Sigmoid colon (tissue), 7 donors: ENCODE measurements at places on chromosomes 5 and 9. TPM values are rescaled to one million over a fixed set of nuclear protein-coding genes. Genes with fewer than 3 reads are reported as not detected.
A peak's percentile ranks its signal among the peaks of the same experiment; 100 is the strongest.

The AQP7 gene
- 8.6 TPM for total RNA-seq

The GABRA6 gene
- total RNA-seq, result not detected

The DMGDH gene
- total RNA-seq, result 1.8 TPM

The LEAP2 gene
- total RNA-seq, result 0.54 TPM

The ZNF879 gene
- total RNA-seq, result 3.7 TPM

The UBQLN1 gene
- total RNA-seq, result 113 TPM

The HAVCR1 gene
- not detected for total RNA-seq

The PTGDS gene
- total RNA-seq, result 28.5 TPM

The NMUR2 gene
- not detected for total RNA-seq

The MYMK gene
- not detected for total RNA-seq

The HMHB1 gene
- not detected for total RNA-seq

The SNCB gene
- total RNA-seq, result 2.2 TPM

The MCC gene
- total RNA-seq, result 9.1 TPM

GRCh38 chr5:160923411-160923810 is 71.4 kb upstream of the ATP10B start:
- no peak overlapping the region for H3K4me3 ChIP-seq
- no peak overlapping the region for H3K27ac ChIP-seq
- H3K36me3 ChIP-seq, result no peaks in the 10 kb centered on the region
- DNase-seq, result no peak
- peaks cover 10% of the 10 kb centered on the region for H3K4me1 ChIP-seq

DNA sequence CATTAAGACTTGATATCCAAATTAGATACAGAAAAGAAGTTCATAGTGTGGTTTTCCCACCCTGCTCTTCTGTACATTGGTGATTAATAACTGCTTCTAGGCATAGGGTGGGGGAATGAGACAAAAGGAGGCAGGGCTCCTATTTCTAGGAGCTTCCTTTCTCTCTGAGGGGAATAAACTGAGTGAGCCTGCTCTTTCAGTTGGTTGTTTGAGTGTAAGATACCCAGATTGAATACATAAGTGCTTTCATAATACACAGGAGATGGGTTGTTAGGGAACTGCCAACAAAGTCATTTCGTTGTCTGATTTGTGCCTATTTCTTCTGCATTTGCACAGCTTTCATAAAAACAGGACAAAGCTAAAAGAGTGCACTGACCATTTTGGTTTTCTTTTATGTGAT is 48.9 kb upstream of the TTC23L start:
- H3K36me3 ChIP-seq, result no peaks in the 10 kb centered on the region
- no peaks in the 10 kb centered on the region for H3K27me3 ChIP-seq
- H3K27ac ChIP-seq, result no peak overlapping the region

- no peak overlapping the region for H3K4me3 ChIP-seq
- H3K36me3 ChIP-seq, result no peaks in the 10 kb centered on the region
- no peak for DNase-seq
- no peaks in the 10 kb centered on the region for H3K4me1 ChIP-seq
Measured at GRCh38 chr5:73912821-73913271, 286.9 kb downstream of the ARHGEF28 start.

DNA sequence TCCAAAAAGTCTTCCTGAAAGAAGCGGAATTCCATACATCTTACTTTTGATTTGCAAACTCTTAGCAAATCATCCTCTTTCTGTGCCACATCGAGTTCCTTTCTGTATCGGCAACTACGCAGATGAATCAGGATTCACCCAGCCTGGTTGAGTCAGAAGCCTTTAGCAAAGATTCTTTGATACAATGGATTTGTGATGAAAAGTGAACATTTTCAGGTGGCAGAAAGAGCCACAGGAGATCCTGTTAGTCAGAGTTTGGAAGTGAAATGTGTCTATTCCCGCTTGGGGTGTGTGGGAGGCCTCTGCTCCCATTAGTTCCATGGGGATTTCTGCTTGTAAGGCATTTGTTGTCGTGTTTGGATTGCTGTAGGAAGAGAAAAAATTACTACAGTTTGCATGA is 351.8 kb upstream of the WWC1 start:
- H3K27me3 ChIP-seq, result no peaks in the 10 kb centered on the region
- H3K36me3 ChIP-seq, result no peaks in the 10 kb centered on the region
- H3K4me3 ChIP-seq, result no peak overlapping the region
- H3K4me1 ChIP-seq, result peaks cover 22% of the 10 kb centered on the region
- H3K27ac ChIP-seq, result no peak overlapping the region

DNA sequence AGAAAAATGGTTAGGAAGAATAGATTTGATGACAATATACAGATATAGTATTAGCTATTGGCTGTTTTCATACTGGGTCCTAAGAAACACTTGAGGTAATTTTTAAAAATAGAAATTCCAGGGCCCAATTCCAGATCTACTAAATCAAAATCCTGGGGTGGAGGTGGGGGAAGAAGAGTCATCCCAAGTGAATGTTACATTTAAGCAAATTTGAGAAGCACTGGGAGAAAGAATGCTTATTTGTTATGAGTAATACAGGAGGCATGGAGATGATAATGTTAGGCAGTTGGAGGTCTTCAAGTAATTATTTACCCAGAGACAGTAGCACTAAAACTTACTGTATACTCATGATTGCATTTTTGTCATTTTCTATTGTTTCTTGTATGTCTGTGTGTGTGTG is 93.0 kb upstream of the DAB2 start:
- no peak overlapping the region for H3K27ac ChIP-seq
- no peaks in the 10 kb centered on the region for H3K36me3 ChIP-seq
- no peak for DNase-seq

DNA sequence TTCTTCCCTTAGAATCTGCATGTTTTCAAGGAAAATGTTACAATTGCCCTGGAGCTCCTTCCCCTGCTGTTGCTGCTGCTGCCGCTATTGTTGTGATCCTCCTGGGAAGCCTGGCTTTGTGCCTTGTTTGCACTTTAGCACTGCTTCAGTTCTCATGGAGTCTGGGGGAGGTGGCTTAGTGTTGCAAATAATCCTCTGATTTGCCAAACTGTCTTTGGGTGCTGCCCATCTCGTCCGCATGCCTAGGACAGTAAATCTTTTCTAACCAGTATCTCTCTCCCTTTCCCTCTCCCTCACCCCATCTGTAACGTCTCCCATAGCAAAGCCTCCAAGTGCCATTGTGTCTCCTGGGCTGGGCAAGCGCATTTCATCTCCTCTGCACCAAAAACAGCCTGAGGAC is 30.3 kb downstream of the FAM240B start:
- H3K4me3 ChIP-seq, result no peak overlapping the region
- H3K4me1 ChIP-seq, result peaks cover 10% of the 10 kb centered on the region
- H3K27me3 ChIP-seq, result no peaks in the 10 kb centered on the region
- no peak for DNase-seq

- H3K27me3 ChIP-seq, result no peaks in the 10 kb centered on the region
- no peak overlapping the region for H3K4me3 ChIP-seq
- no peaks in the 10 kb centered on the region for H3K4me1 ChIP-seq
- no peaks in the 10 kb centered on the region for H3K36me3 ChIP-seq
- no peak overlapping the region for H3K27ac ChIP-seq
Measured at GRCh38 chr9:121220996-121221663, 19.5 kb upstream of the RAB14 start.

- DNase-seq, result no peak
- no peaks in the 10 kb centered on the region for H3K4me1 ChIP-seq
- H3K36me3 ChIP-seq, result no peaks in the 10 kb centered on the region
Measured at GRCh38 chr5:93346301-93346700, 234.7 kb downstream of the NR2F1-AS1 start.

GRCh38 chr9:12403721-12404120 is 289.5 kb upstream of the TYRP1 start:
- no peak for DNase-seq
- no peaks in the 10 kb centered on the region for H3K4me1 ChIP-seq
- H3K4me3 ChIP-seq, result no peak overlapping the region
- no peaks in the 10 kb centered on the region for H3K27me3 ChIP-seq
- H3K36me3 ChIP-seq, result no peaks in the 10 kb centered on the region

DNA sequence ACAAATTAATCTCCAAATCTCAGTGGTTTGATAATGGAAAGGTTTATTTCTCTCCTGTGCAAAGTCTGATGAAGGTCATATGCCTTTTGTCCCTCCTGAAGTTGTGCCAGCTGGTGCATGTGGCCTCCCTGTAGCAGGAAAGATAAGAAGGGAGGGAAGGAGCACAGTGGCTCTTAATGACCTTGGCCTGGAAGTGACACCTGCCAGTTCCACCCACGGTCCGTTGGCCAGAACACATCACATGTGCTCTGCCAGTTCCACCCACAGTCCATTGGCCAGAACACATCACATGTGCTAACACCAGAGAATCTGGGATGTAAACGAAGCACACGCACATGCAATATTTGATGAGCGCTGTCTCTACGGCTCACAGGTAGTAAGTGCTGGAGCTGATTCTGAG is 130.9 kb downstream of the DOCK2 start:
- H3K36me3 ChIP-seq, result no peaks in the 10 kb centered on the region
- DNase-seq, result no peak
- no peak overlapping the region for H3K4me3 ChIP-seq

DNA sequence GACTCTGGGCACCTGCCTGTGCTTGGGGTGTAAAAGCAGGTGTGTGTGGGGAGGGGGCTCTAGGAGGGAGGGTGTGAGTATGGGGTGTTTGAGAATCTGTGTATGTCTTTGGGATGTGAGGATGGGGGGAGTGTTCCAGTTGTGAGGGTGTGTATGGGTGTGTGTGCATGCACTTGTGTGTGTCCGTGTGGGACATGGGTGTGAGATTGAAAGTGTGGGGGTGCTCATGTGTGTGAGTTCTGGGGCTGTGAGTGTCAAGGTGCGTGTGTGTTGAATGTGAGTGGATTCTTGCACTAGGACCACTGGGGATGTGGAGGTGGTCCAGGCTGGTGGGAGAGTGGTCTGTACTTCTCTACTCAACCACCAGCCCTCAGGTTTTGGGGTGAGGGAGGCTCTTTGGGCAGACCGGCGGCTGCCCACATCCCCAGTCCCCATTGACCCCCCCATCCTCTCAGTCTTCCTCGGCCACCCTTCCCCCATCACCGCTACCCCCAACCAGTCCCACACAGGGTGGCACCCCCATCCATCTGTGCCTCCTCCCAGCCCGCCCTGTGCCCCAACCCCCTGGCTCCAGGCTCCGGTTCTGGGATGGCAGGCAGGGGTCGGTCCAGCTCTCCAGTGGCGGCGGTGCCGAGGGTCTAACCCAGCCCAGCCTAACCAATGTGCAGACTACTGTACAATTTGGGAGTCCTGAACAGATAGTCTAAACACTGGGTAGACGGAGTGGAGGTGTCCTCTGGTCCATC is 31.5 kb downstream of the GOLGA2 start:
- no peak for DNase-seq
- H3K4me1 ChIP-seq, result peaks cover 15% of the 10 kb centered on the region
- H3K4me3 ChIP-seq, result peak overlapping the region; percentile 34
- H3K36me3 ChIP-seq, result no peaks in the 10 kb centered on the region

DNA sequence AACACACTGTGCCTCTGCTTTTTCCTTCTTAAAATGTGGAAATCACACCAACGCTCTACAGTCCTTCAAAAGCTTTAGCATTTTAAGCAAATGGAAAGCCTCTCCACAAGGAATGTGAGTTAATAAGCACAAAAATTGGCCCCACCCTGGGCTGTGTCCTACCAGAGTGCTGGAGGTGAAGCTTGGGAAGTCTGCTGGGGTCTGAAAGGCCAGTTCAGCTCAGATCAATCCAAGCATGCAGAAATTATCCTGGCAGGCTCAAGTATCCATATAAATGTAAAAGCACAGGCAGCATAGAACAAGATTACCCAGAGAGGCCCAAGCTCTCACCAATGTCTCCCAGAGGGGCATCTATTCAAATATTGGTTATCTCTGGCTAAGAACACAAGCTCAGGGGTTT is 98.5 kb downstream of the ESM1 start:
- no peak for DNase-seq
- H3K36me3 ChIP-seq, result no peaks in the 10 kb centered on the region
- peaks cover 12% of the 10 kb centered on the region for H3K4me1 ChIP-seq

DNA sequence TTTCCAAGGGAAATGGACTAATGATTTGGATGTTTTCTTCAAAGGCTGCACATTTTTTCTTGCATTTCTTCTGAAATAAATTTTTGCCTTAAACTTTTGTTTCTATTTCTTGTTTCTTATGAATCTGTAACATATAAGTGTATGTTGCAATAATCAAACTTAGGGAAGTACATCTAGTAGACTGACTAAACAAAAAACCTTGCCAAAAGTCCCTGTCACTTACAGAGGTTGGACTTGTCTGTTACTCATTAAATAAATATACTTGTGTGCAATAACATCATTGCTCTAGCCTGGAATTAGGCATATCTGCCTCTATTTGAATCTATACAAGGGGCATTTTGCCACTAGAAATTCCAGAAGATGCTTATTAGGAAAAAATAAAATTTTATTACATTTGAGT is 56.6 kb downstream of the C6 start:
- no peak for DNase-seq
- H3K4me1 ChIP-seq, result no peaks in the 10 kb centered on the region
- H3K36me3 ChIP-seq, result no peaks in the 10 kb centered on the region
- H3K27ac ChIP-seq, result no peak overlapping the region
- H3K27me3 ChIP-seq, result no peaks in the 10 kb centered on the region
- H3K4me3 ChIP-seq, result no peak overlapping the region

- no peaks in the 10 kb centered on the region for H3K27me3 ChIP-seq
- H3K27ac ChIP-seq, result no peak overlapping the region
- H3K4me1 ChIP-seq, result no peaks in the 10 kb centered on the region
- no peak for DNase-seq
- H3K4me3 ChIP-seq, result no peak overlapping the region
- H3K36me3 ChIP-seq, result no peaks in the 10 kb centered on the region
Measured at GRCh38 chr5:18992264-18992663, 995.7 kb downstream of the CDH18 start.

- no peaks in the 10 kb centered on the region for H3K27me3 ChIP-seq
- H3K4me1 ChIP-seq, result no peaks in the 10 kb centered on the region
- H3K4me3 ChIP-seq, result no peak overlapping the region
- H3K27ac ChIP-seq, result no peak overlapping the region
Measured at GRCh38 chr5:38765399-38765861, 80.4 kb upstream of the OSMR start.

DNA sequence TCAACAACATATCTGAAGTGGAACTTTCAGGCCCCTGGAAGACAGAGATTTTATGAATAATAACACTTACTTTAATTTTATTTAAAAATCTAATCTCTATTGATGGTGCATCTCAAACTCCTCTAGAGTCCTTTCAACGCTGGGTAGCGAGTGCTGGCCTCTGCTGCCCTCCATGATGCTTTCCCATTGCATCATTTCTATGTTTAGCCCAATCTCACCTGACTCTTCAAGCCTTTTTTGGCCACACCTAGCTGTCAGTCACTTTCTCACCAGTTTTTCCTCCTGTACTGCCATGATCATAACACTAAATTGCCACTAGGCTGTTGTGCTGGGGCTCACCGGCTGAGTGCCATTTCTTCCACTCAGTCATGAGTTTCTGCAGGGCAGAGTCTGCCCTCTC is 396.1 kb upstream of the DAP start:
- H3K27me3 ChIP-seq, result no peaks in the 10 kb centered on the region
- H3K27ac ChIP-seq, result no peak overlapping the region
- DNase-seq, result no peak
- H3K4me1 ChIP-seq, result no peaks in the 10 kb centered on the region
- no peak overlapping the region for H3K4me3 ChIP-seq

- H3K27ac ChIP-seq, result no peak overlapping the region
- H3K27me3 ChIP-seq, result no peaks in the 10 kb centered on the region
- no peak for DNase-seq
- H3K4me1 ChIP-seq, result no peaks in the 10 kb centered on the region
- no peaks in the 10 kb centered on the region for H3K36me3 ChIP-seq
- H3K4me3 ChIP-seq, result no peak overlapping the region
Measured at GRCh38 chr9:114684036-114684435, 2.0 kb upstream of the TEX48 start.
